ENCODE measurements at places on chromosomes 5 and 9.

DNA sequence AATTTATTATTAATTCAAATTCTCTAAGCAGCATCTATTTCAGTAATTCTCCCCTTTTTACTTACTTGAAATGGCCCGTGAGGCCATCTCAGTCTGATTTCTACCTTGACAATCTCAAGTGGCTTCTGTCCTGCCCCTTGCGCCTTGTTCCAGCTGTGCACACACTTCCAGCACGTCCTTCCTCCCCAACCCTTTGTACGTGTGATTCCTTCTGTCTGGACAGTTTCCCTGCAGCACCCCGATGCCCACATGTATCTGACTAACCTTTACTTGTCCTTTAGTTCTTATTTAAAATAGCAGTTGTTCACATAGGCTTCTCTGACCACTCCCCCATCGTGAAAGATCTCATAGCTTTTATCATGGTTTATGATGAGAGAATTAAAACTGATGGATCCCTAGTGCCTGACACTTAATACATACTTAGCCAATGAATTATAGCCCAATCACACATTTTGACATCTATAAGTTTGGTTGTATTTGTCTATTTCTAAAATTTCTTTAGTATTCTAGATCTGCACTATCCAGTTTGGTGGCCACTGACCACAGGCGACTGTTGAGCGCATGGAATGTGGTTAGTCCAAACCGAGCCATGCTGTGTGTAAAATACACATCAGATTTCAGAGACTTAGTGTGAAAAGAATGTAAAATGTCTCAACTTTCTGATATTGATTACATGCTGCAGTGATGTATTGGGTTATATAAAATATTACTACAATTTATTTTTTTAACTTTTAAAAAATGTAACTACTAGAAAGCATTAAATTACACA, 14.3 kb downstream of the ZBTB34 start:
- DNase-seq, result no peak

DNA sequence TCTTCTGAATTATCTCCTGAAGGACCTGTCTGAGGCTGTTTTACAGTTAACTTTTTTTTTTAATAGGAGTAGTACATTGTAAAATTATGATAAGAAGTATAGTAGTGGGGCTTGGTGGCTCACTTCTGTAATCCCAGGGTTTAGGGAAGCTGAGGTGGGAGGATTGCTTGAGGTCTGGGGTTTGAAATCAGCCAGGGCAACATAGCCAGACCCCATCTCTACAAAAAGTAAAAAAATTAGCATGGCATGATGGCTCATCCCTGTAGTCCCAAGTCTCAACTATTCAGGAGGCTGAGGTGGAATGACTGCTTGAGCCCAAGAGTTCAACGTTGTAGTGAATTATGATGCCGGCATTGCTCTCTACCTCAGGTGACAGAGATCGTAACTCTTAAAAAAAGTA, 7.0 kb downstream of the IPO11 start:
- DNase-seq, result no peak

- no peak for DNase-seq
Measured at GRCh38 chr9:134010310-134011173, 14.7 kb upstream of the BRD3OS start.

- no peak for DNase-seq
Measured at GRCh38 chr5:67774267-67774552, 441.3 kb upstream of the PIK3R1 start.

DNA sequence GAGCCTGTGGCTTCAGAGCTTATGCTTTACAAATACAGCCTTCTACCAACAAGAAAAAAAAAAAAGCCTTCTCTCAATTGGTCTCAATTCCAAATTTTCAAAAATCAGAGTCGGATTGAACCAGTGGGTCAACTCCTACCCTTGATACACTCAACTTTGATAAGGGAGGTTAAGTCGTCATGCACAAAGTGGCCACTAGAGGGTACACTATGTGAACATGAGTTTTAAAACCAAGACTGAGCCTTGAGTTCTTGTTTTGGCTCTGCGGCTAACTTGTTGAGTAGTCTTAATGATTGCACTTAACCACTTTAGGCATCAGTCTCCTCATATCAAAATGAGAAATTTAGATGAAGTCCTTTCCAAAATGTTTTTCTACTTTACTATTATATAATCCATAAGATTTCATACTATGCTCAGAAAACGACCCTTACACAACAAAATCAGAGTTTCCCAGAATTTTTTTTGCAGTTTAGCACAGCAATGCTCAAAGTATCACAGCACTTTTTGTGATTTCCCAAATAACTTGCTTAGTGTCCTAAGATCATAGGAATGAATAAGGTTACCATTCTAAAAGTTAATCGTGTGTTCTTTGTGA, 92.9 kb upstream of the MTAP start:
- DNase-seq, result peak; percentile 83

DNA sequence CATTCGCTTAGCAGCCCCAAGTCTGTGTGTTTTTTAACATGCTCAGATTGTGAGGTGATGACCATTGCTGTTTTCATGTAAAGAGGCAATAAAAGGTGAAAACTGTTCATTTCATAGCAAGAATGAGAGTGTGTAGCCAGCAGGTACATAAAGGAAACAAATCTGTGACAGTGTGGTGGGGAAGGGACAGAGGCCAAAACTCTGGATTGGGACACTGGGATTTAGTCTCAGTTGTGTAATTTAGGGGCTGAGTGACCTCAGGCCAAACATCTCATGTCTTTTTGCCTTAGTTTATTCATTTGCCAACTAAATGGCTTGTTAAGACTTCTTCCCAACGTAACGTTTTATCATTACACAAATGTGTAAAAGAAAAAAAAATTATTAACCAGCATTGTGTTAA, 47.0 kb downstream of the KCNN2 start:
- no peak for DNase-seq

GRCh38 chr5:34485768-34486030, 170.4 kb upstream of the RAI14 start:
- DNase-seq, result no peak

DNA sequence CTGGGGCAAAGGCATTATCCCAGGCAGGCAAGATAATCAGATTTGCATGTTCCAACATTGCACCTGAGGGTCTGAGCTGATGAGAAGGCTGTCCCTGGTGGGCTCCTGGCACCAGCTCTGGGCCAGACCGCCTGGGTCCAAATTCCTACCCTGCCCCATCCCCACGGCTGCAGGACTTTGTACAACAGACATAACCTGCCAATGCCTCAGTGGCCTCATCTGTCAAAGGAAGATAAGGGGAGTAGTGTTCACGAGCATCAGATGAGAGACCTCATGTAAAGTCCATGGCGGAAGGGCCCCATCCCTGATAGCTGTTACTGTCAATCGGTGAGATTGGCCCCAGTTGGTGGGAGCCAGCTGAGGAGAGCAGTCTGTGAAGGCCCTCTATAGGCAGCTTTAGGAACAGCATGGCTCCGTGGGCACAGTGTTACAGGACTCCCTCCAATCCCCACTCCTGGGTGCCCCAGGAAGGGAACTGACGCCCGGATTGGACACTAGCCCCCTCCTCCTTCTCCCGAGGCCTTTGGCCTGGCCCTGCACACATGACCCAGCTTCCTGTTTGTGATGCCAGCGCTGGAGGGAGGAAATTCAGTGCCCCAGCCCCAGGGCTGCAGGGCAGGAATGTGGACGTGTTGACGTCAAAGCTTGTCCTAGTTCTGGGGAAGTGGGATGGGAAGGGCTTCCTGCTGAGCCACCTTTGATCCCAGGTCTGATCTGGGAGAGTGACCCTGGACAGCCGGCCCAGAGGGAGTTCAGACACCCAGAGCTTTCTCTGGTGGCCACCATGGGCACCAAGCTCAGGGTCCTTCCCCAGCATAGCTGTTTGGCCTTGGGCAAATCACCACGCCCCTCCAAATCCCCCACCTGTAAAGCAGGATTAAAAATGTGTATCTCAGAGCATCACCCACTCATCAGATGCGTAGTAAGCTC, 56.2 kb downstream of the DUSP1 start:
- DNase-seq, result peak; percentile 94

GRCh38 chr5:18395126-18396110, 761.2 kb downstream of the TAF11L14 start:
- no peak for DNase-seq

- DNase-seq, result no peak
Measured at GRCh38 chr9:76591256-76591950, 132.4 kb downstream of the GCNT1 start.

- DNase-seq, result peak; percentile 16
Measured at GRCh38 chr9:82168585-82168984, 180.0 kb downstream of the SPATA31D1 start.

GRCh38 chr5:179801304-179802206, 5.1 kb downstream of the MGAT4B start:
- peak; percentile 79 for DNase-seq

- DNase-seq, result no peak
Measured at GRCh38 chr9:123453831-123454321, 97.9 kb downstream of the CRB2 start.

DNA sequence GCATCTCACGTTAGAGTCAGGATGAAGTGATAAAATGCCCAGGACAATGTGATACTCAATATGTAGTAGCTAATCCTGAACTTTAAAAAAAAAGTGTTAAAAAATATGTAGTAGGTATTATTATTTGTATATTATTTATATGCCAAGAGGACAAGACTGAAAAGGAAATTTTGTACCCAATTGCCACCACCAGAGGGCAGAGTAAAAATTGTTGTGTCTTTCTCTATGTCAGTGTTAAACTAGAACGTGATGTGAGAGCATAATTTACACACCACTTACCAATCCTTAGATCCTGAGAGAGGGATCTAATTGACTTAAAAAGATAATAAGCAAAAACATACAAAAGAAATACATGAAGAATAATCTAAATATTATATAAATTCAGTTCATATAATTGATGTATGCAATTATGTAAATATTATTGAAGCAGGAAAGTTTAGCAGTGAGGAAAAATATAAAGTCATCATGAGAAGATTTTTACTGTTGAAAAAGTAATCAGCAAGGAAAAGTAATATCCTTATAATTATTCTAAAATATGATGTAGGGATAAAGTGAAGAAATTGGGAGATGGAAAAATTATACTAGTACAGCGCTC, 288.9 kb downstream of the RAB3C start:
- peak; percentile 55 for DNase-seq

DNA sequence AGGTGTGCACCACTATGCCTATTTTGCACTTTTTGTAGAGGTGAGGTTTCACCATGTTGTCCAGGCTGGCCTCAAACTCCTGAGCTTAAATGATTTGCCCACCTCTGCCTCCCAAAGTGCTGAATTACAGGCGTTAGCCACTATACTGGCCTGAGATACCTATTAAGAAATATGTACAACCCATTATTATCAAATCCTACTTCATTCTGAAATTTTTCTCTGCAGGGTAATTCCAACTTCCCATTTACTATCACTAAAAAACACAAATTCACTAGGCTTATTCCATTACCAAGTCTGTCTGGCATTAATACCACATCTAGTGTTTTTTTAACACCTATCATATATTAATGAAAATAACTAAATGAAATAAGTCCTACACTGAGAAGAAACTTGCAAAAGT, 18.2 kb downstream of the PPP2CA start:
- no peak for DNase-seq
